ENCODE measurements at places on chromosomes 6 and 20.

GRCh38 chr20:61925555-61926252, 140.0 kb downstream of the TAF4 start:
- DNase-seq, result no peak

- DNase-seq, result no peak
Measured at GRCh38 chr6:132973514-132973993, 159.2 kb downstream of the RPS12 start.

GRCh38 chr20:1005452-1006027, 3.4 kb upstream of the RSPO4 start:
- no peak for DNase-seq

GRCh38 chr6:72977114-72977513, 248.2 kb downstream of the KHDC1L start:
- DNase-seq, result no peak

- DNase-seq, result no peak
Measured at GRCh38 chr6:76518443-76518842, 446.0 kb upstream of the IMPG1 start.

GRCh38 chr6:11043961-11044711, at the start of gene ELOVL2:
Gene ELOVL2 (minus strand): TSS chr6:11044305. CDS start chr6:11044230, 75 bp downstream.
- DNase-seq, result no peak

DNA sequence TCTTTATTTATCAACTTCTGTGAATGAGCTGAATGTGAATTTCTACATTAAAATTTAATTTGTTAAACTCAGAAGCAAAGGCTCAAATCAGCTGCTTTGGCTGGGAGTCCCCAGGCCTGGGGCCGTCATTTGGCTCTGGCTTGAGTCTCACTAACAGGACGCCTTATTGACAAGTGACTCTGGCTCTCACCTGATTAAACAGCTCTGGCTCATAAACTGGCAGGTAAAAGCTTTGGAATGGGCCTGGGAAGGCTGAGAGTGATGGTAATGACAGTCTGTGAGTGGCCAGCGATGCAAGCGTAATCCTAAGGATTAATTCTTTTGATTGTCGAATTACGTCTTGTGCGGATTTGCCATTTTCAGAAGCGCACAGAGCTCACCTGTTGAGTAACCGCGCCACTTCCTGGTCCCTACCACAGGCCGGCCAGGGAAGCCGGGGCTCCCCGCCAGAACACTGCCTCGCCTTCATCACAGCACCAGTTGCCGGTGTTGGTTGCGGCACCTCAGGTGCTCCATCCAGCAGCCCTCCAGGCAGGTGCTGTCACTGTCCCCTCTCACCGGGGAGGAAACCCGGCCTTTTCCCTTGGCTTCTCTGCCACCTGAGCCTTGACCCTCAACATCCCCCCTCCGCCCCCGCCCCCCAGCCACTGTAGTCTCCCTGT, 110.7 kb downstream of the ZDHHC14 start:
- DNase-seq, result no peak

Measured in stimulated activated CD8-positive, alpha-beta memory T cell treated with anti-CD3 and anti-CD28 coated beads, Interleukin-7, amount 100 ng/mL, for 4 hours (primary cell).